WTC11 (cell line): ENCODE measurements at places on chromosomes 5 and 9.

DNA sequence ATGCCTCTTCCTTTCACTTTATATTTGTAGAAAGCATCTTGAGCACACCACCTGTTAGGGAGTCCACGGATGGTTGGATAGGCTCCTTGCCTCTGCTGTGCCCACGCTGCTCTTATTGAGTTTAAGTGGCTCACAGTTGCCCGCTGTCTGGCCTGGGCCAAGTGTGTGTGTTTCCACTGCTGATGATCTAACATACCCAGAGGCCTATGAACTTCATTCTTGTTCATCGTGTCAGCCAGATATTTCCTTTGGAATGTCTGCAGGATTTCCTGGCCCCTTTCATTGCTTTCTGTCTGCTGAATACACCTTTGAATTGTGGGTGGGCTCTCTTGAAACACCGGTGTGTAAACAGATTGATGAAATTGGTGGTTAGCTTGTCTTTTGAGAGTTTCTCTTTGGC lies 46.6 kb downstream of the MVB12B start:
- DNase-seq = no peak

DNA sequence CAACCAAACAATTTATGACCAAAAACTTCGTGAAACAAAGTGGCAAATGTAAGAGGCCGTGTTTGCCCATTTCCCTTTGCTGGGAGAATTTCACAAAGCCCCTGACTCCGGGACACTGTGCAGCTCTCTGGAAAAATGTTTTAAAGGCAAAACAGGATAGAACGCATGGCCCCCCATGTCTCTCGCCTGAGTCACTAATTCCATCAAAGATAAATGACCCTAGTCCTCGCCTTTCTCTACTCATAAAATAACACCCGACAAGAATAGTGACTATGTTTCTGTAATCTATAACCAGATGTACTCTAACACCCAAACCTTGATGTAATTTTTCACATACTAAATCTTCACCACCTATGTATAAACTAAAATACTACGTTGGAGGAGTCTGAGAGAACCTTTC lies 55.7 kb upstream of the SAP30L start:
- DNase-seq = no peak

GRCh38 chr9:119852390-119852789 lies 483.2 kb upstream of the BRINP1 start:
- no peak for DNase-seq

DNA sequence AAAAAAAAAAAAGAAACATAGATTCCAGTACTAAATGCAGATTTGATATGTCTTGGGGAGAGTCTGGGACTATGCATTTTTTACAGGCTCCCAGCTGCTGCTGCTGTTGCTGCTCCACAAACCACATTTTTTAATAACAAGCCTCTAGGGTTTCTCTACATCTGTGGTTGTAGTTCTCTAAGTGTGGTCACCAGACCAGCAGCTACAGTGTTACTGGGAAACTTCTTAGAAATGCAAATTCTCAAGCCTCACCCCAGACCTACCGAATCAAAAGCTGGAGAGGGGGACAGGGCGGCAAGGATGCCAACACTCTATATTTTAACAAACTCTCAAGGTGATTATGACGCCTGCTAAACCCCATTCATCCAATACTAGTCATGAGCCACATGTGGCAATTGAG lies 293.4 kb upstream of the PTGER4 start:
- no peak for DNase-seq

- DNase-seq = no peak
These were observed 426.6 kb upstream of the WWC1 start for GRCh38 chr5:167864801-167865200.

GRCh38 chr5:113520899-113521298 lies 7.4 kb downstream of the YTHDC2 start:
- DNase-seq = no peak

DNA sequence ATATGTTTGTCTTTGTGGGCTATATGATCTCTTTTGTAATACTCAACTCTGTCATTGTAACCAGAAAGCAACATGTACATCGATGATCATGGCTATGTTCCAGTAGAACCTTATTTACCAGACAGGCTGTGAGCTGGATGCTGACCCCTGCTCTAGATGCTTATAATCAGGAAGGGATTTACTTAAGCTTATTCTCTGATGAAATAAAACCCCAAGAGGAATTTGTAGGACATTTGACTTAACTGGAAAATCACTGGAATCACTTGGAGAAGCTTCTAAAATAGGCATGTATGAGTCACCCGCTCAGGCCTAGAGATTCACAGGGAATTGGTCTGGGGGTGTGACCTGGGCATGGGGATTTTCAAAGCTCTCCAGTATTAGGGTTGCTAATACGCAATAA lies 285.8 kb upstream of the ZNF608 start:
- no peak for DNase-seq

GRCh38 chr5:108528655-108529054 lies 146.8 kb upstream of the FBXL17 start:
- DNase-seq = no peak

DNA sequence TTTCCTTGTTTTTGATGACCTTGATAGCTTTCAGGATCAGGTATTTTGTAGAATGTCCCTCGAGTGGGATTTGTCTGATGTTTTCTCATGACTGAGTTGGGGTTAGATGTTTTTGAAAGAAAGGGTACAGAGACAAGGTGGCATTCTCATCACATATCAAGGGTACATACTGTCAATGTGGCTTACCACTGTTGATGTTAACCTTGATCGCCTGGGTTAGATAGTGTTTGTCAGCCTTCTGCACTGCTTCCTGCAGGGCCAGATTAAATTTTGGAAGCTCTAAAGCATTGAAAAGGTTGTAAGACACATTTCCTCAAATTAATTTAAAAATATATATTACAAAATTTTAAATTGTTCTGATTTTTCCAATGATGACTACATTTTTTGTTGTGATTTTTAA lies 287.4 kb upstream of the ACTBL2 start:
- DNase-seq = no peak
